ENCODE measurements at places on chromosomes 1 and 21.

- no peak for DNase-seq
Measured at GRCh38 chr1:233477359-233477758, 136.5 kb upstream of the KCNK1 start.

GRCh38 chr1:240407407-240407806 is 204.5 kb downstream of the GREM2 start:
- DNase-seq: no peak

DNA sequence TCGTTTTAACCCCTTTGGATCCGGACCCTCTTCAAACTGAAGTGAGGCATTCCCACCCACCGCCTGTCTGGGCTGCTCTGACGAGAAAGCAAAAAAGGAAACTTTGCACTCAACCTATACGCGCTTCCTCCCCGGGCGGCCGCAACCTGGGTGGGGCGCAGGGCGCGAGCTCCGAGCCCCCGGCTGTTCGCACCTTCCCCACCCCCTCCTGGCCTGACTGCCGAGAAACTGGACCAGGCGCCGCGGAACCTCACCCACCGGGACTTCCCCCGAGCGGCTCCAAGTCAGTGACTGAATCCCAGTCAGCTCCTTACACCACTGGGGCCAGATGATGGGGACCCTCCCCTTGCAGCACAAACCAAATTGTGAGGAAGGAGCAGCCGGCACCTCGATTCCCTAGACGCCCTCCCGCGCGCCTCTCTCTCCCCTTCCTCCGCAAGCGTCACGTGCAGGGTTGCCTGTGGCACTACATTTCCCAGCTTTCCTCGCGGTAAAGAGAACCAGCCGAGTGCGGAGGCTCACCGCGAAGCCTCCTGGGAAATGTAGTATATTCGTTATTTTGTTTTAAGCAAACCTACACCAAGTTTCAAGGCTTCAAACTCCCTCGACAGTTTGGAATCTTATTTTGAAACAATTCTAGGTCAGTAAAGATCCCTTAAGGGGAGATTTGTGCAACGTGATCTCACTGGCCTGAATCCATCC is at the start of gene RAB29:
RAB29 (minus strand) TSS at position 468 of the 702 bp plus-strand sequence. CDS start 526 bp downstream, outside the sequence.
- peak; percentile 69 for DNase-seq

- no peak for DNase-seq
Measured at GRCh38 chr1:229975047-229975446, 92.0 kb upstream of the GALNT2 start.

- no peak for DNase-seq
Measured at GRCh38 chr1:73029571-73029970, 747.2 kb upstream of the NEGR1 start.

- no peak for DNase-seq
Measured at GRCh38 chr1:87437663-87438295, 109.1 kb downstream of the LMO4 start.

DNA sequence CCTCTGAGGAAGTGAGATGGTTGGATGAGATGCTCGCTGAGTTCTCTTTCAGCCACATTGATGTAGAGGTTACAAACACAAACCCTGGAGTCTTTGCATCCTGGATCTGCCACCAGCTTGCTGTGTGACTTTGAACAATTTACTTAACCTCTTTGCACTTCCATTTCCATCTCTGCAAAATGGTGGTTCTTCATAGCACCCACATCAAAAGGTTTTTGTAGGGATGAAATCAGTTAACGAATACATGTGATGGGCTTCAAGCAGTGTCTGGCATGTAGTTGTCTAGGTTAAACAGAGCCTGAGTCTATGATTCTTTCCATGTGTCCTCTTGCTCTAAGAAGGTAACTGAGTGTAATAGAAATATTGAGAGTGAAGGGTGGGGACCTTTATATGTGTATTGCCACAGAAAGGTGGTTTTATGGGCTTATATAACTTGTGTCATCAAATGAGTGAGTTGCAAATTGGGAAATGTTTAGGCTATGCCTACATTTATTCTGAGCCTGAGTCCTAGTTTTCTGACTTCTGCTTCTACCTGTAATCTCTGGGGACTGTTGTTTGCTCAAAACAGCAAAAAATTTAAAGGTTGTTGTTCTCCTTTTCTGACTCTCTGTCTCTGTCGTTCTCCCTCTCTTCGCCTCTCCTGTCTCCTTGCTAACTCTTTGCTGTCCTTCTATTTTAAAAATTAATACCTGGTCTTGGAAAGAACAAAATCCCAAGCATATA is 27.3 kb upstream of the LRRN2 start:
- DNase-seq: no peak

GRCh38 chr1:202411422-202411821 is 62.9 kb downstream of the PPP1R12B start:
- no peak for DNase-seq

GRCh38 chr1:232510367-232511110 is 119.4 kb downstream of the SIPA1L2 start:
- DNase-seq: no peak

GRCh38 chr1:17545356-17545755 is 5.9 kb downstream of the ARHGEF10L start:
- no peak for DNase-seq

- DNase-seq: no peak
Measured at GRCh38 chr1:116243333-116244054, 129.6 kb upstream of the ATP1A1 start.

- no peak for DNase-seq
Measured at GRCh38 chr1:63891060-63891690, 117.4 kb downstream of the ROR1 start.

- DNase-seq: no peak
Measured at GRCh38 chr1:111825217-111825616, 69.5 kb downstream of the DDX20 start.

- DNase-seq: no peak
Measured at GRCh38 chr1:160171354-160171753, 19.0 kb upstream of the CASQ1 start.

DNA sequence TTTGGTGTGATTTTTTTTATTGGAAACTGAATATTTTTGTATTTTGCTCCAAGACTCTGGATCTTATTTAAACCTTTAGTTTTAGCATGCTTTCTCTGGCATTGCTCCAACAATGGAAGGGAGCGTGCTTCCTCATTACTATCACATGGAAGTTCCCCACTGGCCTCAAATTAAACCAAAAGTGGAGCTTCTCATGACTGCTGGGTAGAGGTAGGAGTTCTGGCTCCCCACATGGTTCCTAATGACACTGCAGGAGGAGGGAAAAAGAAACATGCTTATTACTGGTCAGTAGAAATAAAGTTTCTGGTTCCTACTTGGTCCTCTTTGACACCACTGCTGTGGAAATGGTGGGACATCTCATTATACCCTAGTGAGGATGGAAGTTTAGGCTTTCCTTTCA is 310.5 kb downstream of the PTGER3 start:
- no peak for DNase-seq

DNA sequence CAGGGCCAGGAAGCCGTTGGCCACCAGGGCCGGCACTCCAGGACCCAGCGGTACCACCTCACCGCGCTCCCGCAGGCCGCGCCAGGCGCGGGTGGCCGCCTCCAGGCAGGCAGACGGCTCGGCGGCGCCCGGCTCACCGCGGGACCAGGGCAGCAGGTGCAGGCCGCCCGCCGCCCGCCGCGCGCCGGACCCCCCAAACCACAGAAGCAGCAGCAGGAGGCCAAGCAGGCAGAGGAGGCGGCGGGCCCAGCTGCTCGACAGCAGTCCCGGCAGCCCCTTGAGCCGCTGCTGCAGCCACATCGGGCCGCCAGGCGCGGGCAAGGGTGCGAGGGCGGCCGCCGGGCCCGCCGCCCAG is 312 bp downstream of the KIAA2013 start:
- no peak for DNase-seq

DNA sequence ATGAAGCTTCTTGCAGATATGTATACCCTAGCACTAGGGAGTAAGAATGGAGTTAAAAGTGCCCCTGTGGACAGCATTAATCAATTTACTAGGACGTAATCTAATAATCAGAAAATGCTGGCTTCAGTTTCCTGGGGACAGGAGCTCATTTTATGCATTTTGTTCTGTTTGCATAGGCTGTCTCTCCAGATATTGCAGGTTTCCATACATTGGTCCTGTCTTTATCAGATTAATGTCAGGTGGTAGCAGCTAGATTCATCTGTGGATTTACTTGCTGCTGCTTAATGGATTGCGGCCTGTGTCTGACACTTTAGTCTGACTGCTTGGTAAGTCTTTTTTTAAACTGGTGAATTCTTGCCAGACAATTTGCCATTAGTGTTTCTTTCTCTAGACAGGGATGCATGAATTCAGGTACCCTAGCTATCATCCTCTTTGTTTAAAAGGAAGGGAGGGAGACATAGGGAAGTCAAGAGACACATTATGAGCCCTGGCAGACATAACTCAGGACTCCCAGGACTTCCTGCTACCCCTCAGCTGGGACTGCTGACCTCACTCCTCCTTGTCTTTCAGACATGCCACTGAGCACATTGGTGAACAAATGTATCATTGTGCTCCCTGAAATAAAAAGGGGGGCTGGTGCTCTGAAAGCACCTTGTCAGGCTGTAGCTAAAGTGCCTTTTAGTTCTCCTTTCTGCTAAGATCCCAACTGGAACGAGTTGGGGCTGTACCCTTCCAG is 47.7 kb downstream of the NOS1AP start:
- no peak for DNase-seq

DNA sequence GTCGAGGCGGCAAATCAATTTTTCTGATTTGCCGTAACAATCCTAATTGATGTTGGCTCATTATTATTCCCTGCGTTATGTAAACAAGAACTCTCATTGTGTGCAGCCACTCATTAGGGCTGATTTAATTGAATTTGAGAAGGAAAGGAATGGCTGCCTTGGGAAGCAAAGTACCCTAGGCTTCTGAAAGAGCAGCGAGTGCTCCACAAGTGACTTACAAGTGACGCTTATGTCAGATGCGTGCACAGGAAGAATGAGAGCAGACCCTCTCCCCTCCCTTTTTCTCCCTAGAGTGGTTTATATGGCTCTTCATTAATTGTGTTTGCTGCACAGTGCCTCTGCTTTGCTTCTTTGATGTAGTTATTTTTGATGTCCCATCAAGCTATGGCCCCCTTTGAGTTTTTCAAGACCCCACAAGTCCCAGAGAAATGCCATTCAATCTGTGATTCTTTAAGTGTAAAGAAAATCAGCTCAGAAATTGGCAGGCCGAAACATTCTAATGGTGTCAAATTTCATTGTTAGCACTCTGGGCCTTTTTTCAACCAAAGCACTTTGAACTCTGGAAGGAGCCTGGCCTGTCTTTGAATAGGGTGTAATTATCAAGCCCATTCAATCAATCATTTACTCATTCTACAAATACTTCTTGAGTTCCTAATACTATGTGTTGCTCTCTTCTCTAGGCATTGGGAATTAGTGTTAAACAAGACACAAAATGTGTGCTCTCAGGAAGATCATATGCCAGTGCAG is 86.8 kb upstream of the VAV3 start:
- DNase-seq: no peak

DNA sequence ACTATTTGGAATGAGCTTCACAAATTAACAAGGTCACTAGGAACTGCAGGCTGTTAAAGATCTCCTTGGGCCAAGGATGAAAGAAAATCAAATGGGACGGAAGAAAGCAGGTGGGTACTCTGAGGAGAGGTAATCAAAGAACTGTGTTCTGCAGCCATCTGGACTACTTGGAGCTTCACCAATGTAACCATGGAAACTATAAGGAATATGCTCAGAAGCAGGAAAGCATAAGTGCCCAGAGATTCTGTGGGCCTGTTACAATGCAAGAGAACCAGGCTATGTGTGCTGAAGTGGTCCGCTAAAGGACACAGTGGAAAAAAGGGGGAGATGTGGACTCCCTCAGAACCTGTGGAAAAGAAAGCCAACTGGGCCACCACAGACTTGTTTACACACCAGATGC is 238.5 kb downstream of the PTGER3 start:
- no peak for DNase-seq

GRCh38 chr1:109908836-109909235 is 1.8 kb upstream of the CSF1 start:
- DNase-seq: no peak

GRCh38 chr1:234721476-234722269 is 111.7 kb upstream of the IRF2BP2 start:
- no peak for DNase-seq

GRCh38 chr21:26140164-26140579 is 30.4 kb downstream of the APP start:
- no peak for DNase-seq

DNA sequence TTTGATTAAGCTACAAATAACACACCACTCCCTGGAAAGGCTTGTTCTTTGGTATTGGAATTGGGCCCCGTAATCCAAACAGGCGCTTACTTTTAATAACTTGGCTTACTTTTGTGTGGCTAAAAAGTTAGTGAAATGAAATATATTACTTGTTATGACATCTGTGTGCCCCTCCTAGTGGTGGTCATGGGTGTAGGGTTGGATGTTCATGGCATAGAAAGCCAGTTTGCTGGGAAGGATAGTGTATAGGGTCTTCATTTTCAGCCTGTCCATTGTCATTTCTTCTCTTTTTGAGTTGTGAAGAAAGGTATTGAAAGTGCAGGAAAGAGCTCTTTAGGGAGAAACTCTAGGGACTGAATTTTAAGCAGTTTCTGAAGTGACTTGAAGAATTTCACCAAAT is 5.9 kb downstream of the CDC14A start:
- no peak for DNase-seq

- no peak for DNase-seq
Measured at GRCh38 chr1:109785446-109786111, 21.9 kb upstream of the EPS8L3 start.
